ENCODE measurements at places on chromosomes 2 and 18. TPM values are rescaled to one million over a fixed set of nuclear protein-coding genes. Genes with fewer than 3 reads are reported as not detected.
A peak's percentile ranks its signal among the peaks of the same experiment; 100 is the strongest.

DNA sequence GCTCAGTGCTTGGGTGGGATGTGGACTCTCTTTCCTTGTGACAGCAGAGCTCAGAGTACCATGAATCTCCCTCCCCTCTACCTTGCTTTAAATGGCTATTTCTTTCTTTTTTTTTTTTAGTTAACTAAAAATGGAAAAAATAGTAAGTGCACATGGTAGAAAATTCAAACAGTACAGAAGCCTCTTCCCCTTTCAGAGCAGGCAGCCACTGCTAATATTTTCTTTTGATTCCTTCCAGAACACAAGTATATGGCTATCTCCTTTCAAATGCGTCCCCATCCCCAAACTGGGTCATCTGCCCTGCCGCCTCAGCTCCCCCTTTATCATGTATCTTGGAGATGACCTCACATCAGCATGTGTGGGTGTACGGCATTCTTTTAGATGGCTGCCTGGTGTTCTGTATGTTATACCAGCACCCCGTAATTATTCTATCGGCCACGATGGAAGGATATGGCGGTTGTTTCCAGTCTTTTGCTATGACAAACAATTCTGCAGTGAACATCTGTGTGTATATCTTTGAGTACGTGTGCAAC lies 70.5 kb upstream of the DLX2 start:
- DNase-seq = no peak

GRCh38 chr18:54991981-54992380 lies 32.7 kb upstream of the CCDC68 start:
- DNase-seq = no peak

The AGXT gene
- not detected for polyA plus RNA-seq

DNA sequence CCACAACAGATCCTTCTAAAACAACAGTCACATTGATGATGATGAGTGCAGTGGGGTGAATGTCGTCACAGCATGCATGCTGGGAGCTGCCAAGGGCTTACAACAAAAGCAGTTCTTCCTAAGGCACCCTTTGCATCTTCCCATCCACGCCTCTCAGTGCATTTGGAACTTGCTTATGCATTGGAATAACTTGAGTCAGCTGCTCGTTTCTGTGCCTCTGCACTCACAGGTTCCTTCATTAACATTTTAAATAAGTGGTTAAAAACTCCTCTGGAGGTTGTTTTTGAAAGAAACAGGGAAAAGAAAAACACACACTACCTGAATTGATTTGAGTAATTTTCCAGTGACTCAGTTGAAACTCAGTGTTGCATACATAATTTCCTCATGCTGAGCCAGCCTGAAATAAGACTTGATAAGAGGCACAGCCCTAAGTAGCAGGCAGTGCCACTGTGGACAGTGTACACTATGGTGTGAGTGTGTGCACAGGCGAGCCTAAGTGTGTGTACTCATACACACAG lies 46.8 kb upstream of the TRIM43B start:
- no peak for DNase-seq

DNA sequence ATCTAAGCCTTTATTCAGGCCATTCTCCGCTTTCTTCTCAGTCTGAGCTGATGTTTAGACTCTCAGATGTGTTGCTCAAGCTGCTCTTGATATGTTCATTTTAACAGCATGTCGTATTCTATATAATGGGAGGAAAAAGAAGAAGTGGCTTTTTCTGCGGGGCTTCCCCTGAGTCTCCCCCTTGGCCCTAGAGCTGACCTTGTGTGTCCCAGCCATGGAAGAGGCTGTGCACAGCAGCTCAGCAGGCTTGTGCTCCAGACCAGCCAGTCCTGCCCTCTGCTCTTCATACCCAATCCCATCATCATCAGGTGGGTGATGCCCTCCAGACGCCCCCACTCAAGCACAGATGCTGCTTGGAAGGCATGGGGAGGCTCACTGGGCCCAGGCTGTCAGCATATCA lies 155.1 kb upstream of the CELF4 start:
- no peak for DNase-seq

- no peak for DNase-seq
Observed at GRCh38 chr2:203972066-203972465, 35.5 kb downstream of the ICOS start.

DNA sequence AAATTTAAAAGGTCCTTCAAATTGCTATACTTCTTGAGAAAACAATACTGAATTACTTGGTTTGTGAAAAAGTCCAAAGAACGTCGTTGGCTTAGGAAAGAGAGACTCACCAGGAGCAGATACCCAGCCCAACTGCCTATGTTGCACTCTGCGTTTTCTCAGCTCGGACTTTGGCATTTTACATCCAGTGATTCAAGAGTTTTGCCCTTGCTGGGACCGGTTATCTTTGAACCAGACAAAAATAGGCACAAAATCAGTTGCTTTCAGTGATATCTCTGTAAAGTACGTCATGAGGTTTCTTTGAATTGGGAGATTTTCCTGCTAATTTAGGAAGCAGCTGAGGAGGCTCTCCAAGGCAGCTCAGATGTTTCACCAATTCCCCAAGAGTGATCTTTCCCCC lies 29.3 kb downstream of the FHOD3 start:
- DNase-seq = no peak

- no peak for DNase-seq
Observed at GRCh38 chr2:29014811-29015421, 33.8 kb downstream of the TOGARAM2 start.

The CD8B2 gene
- not detected for polyA plus RNA-seq

GRCh38 chr2:165811592-165812370 lies 17.7 kb upstream of the GALNT3 start:
- DNase-seq = no peak

- DNase-seq = no peak
Observed at GRCh38 chr2:240405133-240405532, 30.3 kb upstream of the GPC1 start.

- no peak for DNase-seq
Observed at GRCh38 chr2:27915874-27916273, 25.3 kb downstream of the BABAM2 start.

The ETAA1 gene
- polyA plus RNA-seq = 8.8 TPM

DNA sequence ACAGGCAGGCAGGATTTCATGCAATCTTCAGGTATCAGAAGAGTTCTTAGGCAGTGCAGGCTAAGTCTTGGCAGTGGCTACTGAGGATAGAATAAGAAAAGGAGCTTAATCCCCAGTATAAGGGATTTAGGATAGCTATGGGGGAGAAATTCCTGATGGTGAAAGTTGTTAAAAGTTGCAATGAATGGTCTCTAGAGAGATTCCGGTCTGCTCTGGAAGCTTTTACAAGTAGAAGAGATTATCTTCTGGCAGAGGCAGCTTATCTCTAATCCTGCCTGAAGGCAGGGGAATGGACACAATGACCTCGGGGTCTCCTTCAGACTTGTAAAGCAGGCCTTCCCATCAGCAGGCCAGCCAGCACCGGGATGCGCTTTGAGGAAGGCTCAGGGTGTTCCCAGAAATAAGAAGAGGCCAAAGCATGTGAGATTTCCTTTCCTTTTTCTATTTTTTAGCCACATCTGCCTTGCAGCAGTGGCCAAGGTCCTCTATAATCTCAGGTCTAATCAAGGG lies 253.9 kb upstream of the KLHL29 start:
- no peak for DNase-seq

DNA sequence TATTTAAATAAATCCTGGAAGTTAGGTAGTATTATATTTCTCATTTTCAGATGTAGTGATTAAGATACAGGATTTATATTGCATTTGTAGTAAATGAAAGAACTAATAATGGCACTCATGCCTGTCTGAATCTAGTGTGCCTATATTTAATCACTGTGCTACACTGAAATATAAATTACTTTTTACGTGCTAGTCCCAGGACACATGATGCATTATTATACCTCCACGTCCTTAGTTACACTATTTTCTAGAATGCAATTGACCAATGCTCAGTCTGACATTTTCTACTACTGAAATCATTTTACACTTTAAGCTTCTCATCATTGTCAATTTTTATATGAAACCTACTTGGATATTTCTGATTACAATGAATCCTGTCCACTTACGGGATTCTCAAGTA lies 80.9 kb upstream of the TMEFF2 start:
- no peak for DNase-seq

DNA sequence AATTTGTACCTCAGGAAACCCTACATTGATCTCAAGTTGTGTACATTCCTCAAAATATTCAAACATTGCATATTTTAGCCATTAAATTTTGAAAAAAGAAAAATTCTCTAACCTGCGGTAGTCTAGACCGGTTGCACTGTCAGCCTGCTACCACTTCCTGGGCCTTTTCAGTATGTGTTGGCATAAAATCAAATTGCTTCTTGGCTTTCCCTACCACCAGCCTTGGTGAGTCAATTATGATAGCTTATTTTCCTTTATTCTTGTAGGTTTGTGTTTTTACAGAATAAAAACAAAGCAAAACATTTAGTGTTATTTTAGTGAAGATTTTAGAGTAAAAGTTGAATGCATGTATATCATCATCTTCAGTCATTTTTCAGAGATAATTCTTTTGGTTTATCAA lies 61.2 kb downstream of the FAM171B start:
- no peak for DNase-seq

GRCh38 chr18:54069729-54070128 lies 154.7 kb downstream of the MBD2 start:
- no peak for DNase-seq

DNA sequence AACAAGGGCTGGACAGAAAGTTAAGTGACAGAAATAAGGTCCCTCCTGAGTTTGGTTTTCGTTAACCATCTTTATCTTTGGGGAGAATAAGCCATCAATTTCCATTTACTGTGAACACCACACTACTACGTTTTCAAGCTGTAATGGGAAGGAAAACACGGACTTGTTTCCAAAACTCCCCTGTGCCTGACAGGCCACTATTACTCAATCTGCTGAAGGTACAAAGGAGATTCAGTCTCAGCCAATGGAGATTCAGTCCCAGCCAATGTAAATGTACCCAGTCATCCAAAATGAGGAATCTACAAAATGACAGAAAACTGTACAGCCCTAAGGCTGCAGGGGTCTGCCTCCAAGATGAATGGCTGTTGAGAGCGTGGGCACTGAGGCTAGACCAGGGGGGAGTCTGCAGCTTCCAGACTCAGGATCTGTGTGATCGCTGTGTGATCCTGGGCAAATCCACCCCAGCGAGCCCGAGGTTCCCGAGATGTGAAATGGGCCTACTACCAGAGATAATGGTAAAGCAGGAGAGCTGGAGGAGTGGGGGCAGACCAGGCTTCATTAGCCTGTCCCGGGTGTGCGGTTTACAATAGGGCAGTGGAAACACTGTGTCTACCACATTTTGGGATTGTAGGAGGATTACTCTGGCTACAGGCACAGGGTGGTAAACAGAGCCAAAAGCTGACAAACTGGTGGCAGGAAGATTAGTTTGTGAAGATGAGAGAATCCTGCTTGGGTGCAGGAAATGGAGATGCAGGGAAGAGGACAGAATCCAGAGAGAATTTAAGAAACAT lies 284.8 kb downstream of the STK39 start:
- no peak for DNase-seq

DNA sequence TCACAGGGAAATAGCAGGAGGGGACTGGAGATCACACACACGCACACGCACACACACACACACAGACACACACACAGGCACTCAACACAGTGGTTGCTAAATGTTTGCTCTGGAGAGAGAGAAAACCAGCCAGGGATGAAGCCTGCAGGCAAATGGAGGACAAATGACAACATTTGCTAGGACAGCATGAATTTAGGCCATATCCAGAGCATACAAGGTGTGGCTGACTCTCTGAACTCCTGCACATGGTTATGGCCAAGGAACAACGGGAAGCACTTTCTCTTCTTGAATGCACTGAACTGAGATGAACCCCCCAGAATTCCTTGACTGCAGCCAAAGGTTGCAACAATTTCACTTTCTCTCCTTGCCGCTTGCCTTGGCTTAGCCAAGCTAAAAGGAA lies 230.0 kb upstream of the RASGRP3 start:
- DNase-seq = no peak

The PLGLB1 gene
- 0.26 TPM for polyA plus RNA-seq

The GYPC gene
- 236 TPM for polyA plus RNA-seq

The SERPINB5 gene
- not detected for polyA plus RNA-seq

DNA sequence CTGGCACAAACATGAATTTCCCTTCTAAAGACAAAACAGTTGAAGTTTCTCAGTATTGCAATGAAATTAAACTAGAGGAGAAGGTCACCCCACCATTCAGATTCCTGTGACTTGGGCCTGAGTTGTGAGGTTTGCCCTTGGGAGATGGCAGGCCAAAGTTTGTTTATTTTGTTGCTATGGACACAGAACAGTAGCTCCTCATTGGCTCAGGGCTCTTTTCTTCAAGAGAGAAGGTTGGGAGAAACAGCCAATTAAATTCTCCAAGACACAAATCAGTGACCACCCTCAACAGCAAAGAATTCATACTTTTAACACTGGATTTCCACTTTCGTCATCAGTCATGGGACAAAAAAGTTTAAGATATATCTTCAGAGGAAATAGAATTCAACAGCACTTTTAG lies at the start of gene FLACC1:
TSS of gene FLACC1 (minus strand) at position 125 of the 400 bp plus-strand sequence. CDS start 5,941 bp downstream, outside the sequence.
- DNase-seq = peak; percentile 57

The CNTNAP5 gene
- polyA plus RNA-seq = not detected

GRCh38 chr2:150644298-150645067 lies 157.0 kb upstream of the RND3 start:
- DNase-seq = no peak

DNA sequence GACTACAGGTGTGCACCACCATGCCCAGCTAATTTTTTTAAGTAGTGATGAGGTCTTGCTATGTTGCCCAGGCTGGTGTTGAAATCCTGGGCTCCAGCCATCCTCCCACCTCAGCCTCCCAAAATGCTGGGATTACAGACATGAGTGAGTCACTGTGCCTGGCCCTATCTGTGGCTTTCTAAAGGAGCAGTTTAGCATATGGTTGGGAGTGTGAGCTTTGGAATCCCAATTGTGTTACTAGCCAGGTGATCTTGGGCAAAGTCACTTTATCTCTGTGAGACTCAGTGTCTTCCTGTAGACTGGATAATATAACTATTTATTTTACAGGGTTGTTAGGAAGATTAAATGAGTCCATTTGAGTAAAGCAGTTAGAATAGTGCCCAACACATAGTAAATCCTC lies 19.8 kb upstream of the SMAD4 start:
- DNase-seq = no peak

- no peak for DNase-seq
Observed at GRCh38 chr2:233996000-233996399, 54.5 kb upstream of the SPP2 start.

DNA sequence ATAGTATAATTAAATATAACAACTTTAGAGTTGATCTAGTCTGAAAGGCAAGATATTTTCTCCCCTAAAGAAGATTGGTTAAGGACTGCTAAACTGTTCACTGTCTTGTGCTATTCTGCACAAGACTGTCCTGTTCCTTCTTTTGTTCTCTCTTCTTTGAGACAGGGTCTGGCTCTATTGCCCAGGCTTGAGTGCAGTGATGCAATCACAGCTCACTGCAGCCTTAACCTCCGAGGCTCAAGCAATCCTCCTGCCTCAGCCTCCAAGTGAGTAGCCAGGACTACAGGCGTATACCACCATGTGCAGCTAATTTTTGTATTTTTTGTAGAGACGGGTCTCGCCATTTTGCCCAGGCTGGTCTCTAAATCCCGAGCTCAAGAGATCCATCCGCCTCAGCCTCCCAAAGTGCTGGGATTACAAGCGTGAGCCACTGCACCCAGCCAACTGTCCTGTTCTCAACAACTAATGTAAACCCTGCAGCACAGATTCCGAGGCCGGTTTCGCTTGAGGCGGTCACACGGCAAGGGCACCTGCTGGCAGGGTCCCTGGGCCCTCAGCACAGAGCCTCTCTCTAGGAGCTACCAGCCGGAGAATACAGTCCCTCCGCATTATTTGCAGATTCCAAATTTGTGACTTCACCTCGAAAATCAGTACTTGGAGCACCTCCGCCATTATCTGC lies 16.4 kb downstream of the PXDN start:
- no peak for DNase-seq

The GRHL1 gene
- polyA plus RNA-seq = 1.7 TPM

The PRADC1 gene
- 19.4 TPM for polyA plus RNA-seq
